ENCODE measurements at places on chromosomes 2 and 18. TPM values are rescaled to one million over a fixed set of nuclear protein-coding genes. Genes with fewer than 3 reads are reported as not detected.

Gene DSG2
- total RNA-seq, result 18.4 TPM

Gene GALNT13
- total RNA-seq, result 7.4 TPM

DNA sequence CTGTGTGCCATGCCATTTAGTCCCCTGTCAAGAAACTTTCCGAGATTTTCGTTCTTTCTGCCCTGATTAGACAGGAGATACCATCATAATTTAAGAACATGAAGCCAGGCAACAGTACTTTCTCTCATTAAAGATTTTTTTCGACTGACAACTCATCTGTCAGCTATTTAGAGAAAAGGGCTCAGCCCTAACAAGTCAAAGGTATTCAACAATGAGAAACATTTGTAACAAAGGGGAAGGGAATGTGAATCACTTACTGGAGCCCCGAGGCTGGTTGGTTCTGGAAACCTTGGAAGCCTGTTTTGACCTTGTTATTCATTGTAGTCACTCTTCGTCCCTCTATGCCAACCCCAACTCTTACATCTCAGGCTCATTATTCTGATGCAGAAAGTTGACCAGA is 199.4 kb downstream of the SPP2 start:
- H3K27me3 ChIP-seq, result no peaks in the 10 kb centered on the region
- no peak for DNase-seq
- no peak overlapping the region for H3K27ac ChIP-seq
- H3K4me1 ChIP-seq, result peaks cover 14% of the 10 kb centered on the region
- H3K36me3 ChIP-seq, result peaks cover 4% of the 10 kb centered on the region

- peaks cover 2% of the 10 kb centered on the region for H3K36me3 ChIP-seq
- H3K4me1 ChIP-seq, result no peaks in the 10 kb centered on the region
- H3K27ac ChIP-seq, result no peak overlapping the region
- no peak for DNase-seq
Measured at GRCh38 chr2:224403657-224404056, 1.8 kb upstream of the FAM124B start.

GRCh38 chr2:120804459-120804858 is 68.8 kb downstream of the GLI2 start:
- H3K4me3 ChIP-seq, result no peak overlapping the region
- no peaks in the 10 kb centered on the region for H3K36me3 ChIP-seq
- no peak overlapping the region for H3K27ac ChIP-seq
- peaks cover 6% of the 10 kb centered on the region for H3K4me1 ChIP-seq
- H3K27me3 ChIP-seq, result no peaks in the 10 kb centered on the region
- no peak for DNase-seq

GRCh38 chr18:67282796-67283195 is 233.7 kb downstream of the DSEL start:
- H3K4me1 ChIP-seq, result no peaks in the 10 kb centered on the region
- H3K27ac ChIP-seq, result no peak overlapping the region
- no peak for DNase-seq

Gene IGFBP5
- total RNA-seq, result 140 TPM

Data from neural crest cell (in vitro differentiated cells).